ENCODE measurements at places on chromosomes 2 and 18. TPM values are rescaled to one million over a fixed set of nuclear protein-coding genes. Genes with fewer than 3 reads are reported as not detected.

The POTEI gene
- not detected for total RNA-seq

DNA sequence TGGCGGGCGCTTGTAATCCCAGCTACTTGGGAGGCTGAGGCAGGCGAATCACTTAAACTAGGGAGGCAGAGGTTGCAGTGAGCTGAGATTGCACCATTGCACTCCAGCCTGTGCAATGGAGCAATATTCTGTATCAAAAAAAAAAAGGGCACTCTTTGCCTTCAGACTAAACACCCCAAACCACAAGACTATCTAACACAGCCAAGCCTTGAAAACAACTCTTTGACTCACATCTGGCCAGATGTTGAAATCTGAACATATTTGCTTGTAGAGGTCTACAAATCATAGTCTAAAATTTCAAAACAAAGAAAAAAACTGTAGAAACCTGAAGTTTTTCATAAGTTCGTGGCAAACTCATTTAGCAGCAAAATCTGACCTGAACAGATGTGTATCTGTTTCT, 94.9 kb downstream of the FAM161A start:
- peaks cover 10% of the 10 kb centered on the region for H3K4me1 ChIP-seq
- peaks cover 7% of the 10 kb centered on the region for H3K27me3 ChIP-seq
- H3K4me3 ChIP-seq = no peak overlapping the region
- H3K36me3 ChIP-seq = no peaks in the 10 kb centered on the region

The TNFAIP6 gene
- total RNA-seq = 1.7 TPM

- no peaks in the 10 kb centered on the region for H3K4me1 ChIP-seq
- no peak overlapping the region for H3K27ac ChIP-seq
- no peak for DNase-seq
- peaks cover 23% of the 10 kb centered on the region for H3K27me3 ChIP-seq
- H3K4me3 ChIP-seq = no peak overlapping the region
- no peaks in the 10 kb centered on the region for H3K36me3 ChIP-seq
Measured at GRCh38 chr2:67277450-67277849, 119.7 kb upstream of the ETAA1 start.

The ANKRD36 gene
- total RNA-seq = 71.0 TPM

DNA sequence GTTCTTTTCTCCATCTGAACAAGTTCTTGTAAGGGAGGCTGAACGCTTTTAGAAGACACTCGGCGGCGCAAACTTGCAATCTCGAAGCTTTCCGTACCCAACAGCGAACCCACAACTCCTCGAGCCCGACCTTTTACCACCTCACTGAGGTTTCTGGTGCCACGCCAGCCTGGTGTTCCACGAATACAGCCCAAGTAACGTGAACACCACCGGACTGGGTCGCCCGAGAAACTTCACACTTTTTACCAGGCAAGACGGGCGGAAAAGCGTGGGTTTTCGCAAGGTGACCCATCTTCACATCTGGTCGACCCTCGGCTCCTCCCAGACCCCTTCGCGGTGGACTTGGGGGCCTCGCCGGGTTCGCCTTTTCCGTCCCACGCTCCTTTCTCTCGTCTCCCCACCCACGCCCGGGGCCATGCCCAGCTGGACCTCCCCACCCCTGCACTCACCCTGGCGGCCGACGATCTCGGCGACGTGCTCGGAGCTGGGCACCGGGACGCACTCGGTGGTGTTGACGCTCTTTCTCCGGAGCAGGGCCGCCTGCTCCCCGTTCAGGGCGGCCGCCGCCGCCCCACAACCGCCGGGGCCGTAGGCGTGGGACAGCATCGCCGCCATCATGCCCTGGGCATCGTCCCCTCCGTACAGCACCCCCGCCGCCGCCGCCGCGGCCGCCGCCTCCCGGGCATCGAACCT, 1.2 kb downstream of the MEX3C start:
- peak overlapping the region; percentile 86 for H3K27ac ChIP-seq
- H3K36me3 ChIP-seq = peaks cover 23% of the 10 kb centered on the region
- peak overlapping the region; percentile 94 for H3K4me3 ChIP-seq
- peak; percentile 95 for DNase-seq

GRCh38 chr2:122663620-122664019, 908.2 kb downstream of the TSN start:
- no peaks in the 10 kb centered on the region for H3K36me3 ChIP-seq
- peaks cover 2% of the 10 kb centered on the region for H3K27me3 ChIP-seq
- DNase-seq = no peak

The MOGAT1 gene
- not detected for total RNA-seq

- no peak overlapping the region for H3K4me3 ChIP-seq
- H3K4me1 ChIP-seq = peaks cover 69% of the 10 kb centered on the region
- no peak for DNase-seq
Measured at GRCh38 chr2:168196764-168197180, 50.6 kb downstream of the STK39 start.

DNA sequence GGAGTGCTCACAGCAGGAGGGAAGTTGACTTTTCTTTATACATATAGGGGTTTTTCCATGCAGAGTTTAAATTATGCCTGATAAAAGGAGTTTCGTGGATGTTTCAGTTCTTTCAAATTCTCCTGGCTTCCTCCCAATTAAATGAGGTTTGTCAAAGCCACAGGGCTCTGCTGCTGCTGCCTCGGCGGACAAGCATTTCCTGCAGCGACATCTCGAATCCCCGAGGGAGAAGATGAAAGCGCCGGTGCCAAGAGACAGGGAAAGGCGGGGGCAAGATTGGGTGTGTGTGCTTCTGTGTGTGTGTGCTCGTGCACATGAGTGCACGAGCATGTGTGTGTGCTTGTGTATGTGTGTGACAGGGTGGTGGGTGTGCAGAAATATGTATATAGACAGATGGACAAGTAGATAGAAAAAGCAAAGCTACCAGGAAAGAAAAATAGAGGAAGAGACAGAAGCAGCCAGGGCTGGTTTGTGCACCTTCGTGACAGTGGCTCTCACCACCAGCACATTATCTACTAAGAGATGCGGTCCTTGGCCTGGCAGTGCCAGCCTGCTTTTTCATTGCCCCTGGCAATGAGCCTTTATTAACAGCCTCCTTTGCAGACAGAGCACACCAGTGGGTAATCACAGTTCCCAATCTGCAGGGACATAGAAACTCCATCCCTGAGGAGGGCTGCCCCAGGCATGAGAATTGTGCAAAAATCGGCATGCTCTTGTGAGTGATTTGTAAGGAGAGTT, 76.2 kb downstream of the CDK15 start:
- H3K4me3 ChIP-seq = peak overlapping the region; percentile 4
- no peak overlapping the region for H3K27ac ChIP-seq
- no peak for DNase-seq
- peaks cover 70% of the 10 kb centered on the region for H3K27me3 ChIP-seq
- H3K36me3 ChIP-seq = no peaks in the 10 kb centered on the region

DNA sequence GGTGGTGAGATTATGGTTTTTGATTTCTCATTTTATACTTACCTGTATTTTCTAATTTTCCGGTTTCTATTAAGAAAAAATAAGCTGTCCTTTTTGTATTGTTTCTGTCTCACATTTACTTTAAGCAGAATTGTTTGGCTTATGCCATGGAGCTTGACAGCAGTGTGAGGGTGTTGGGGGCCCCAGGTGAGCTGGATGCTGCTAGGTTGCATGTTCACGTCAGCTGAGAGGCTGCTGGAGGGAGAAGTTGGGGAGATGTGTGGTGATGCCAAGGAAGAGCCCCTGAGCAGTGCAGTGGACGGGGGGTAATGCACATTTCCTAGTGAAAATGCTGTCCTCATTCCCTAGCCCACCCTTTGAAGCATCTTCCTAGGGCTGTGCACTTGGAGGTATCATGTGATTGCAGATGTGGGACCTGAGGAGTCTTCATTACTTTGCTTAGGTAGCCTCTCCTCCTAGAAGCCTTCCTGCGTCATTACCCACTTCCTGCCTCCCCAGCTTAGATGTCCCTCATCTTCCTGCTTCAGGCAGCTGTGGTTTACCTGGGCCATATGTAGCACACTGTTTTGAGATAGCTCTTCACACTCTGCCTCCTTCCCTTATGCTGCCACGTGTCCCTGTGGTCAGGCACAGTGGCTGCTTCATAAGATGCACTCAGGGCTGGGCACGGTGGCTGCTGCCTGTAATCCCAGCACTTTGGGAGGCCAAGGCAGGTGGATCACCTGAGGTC, 16.2 kb downstream of the ATG16L1 start:
- peak overlapping the region; percentile 80 for H3K4me3 ChIP-seq
- H3K4me1 ChIP-seq = peaks cover 49% of the 10 kb centered on the region
- H3K36me3 ChIP-seq = peaks cover 38% of the 10 kb centered on the region
- peak; percentile 73 for DNase-seq
- H3K27me3 ChIP-seq = no peaks in the 10 kb centered on the region
- peak overlapping the region; percentile 97 for H3K27ac ChIP-seq

DNA sequence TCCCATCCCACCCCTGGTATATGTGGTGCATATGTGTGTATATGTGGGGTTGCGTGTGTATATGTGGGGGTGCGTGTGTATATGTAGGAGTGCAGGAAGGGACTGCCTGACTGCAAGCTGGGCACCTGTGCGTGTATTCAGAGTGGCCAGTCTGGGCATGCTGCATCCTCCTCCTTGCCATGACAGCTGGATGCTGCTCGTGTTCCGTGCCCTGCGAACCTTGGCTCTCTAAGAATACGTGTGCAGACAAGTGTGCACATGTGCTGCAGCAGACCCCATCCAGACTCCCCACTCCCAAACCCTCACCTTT, 222.1 kb downstream of the CELF4 start:
- H3K27me3 ChIP-seq = peaks cover 13% of the 10 kb centered on the region
- H3K36me3 ChIP-seq = no peaks in the 10 kb centered on the region
- DNase-seq = no peak
- H3K27ac ChIP-seq = no peak overlapping the region
- H3K4me1 ChIP-seq = peaks cover 4% of the 10 kb centered on the region
- no peak overlapping the region for H3K4me3 ChIP-seq

The SPP2 gene
- not detected for total RNA-seq

- H3K27me3 ChIP-seq = no peaks in the 10 kb centered on the region
- no peak overlapping the region for H3K27ac ChIP-seq
- H3K4me3 ChIP-seq = no peak overlapping the region
- no peak for DNase-seq
- H3K4me1 ChIP-seq = no peaks in the 10 kb centered on the region
- H3K36me3 ChIP-seq = peaks cover 6% of the 10 kb centered on the region
Measured at GRCh38 chr2:134352844-134353243, 99.0 kb downstream of the MGAT5 start.

The KCNK3 gene
- not detected for total RNA-seq

The BZW1 gene
- total RNA-seq = 327 TPM

DNA sequence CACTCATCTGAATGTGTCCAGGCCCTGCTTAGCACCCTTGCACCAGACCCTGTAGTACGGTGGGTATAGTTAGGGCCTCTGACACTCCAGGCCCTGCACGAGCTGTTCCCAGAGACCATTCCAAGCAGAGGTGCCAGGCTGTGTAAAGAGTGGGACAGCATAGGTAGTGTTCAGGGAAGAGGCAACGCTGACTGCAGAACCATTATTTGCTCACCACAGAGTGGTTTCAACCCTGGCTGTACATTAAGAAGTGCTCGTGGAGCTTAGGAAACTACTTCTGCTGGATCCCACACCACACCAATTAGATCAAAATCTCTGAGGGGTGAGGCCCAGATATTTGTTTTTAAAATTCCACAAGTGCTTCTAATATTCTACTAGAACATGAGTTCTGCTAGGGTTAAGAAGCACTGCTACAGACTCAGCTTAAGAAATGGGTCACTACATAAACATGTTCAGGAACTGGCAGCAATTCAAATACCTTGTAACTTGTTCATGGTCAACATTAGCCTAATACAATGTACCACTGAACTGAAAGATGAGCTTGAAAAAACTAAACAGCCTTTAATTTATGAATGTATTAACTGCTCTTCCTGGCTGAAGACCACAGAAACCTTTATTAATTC, 183.0 kb downstream of the MYO5B start:
- H3K4me3 ChIP-seq = no peak overlapping the region
- H3K27ac ChIP-seq = no peak overlapping the region
- no peaks in the 10 kb centered on the region for H3K36me3 ChIP-seq
- H3K27me3 ChIP-seq = peaks cover 14% of the 10 kb centered on the region
- no peaks in the 10 kb centered on the region for H3K4me1 ChIP-seq

The CNTNAP5 gene
- total RNA-seq = not detected

- H3K27ac ChIP-seq = no peak overlapping the region
- no peak overlapping the region for H3K4me3 ChIP-seq
- DNase-seq = no peak
- H3K36me3 ChIP-seq = no peaks in the 10 kb centered on the region
- no peaks in the 10 kb centered on the region for H3K27me3 ChIP-seq
Measured at GRCh38 chr2:67013821-67014220, 383.3 kb upstream of the ETAA1 start.

The SUMO1 gene
- 94.1 TPM for total RNA-seq

The RAB11FIP5 gene
- 8.8 TPM for total RNA-seq

The CYS1 gene
- not detected for total RNA-seq

The CHST9 gene
- not detected for total RNA-seq

The C2orf81 gene
- 2.2 TPM for total RNA-seq

DNA sequence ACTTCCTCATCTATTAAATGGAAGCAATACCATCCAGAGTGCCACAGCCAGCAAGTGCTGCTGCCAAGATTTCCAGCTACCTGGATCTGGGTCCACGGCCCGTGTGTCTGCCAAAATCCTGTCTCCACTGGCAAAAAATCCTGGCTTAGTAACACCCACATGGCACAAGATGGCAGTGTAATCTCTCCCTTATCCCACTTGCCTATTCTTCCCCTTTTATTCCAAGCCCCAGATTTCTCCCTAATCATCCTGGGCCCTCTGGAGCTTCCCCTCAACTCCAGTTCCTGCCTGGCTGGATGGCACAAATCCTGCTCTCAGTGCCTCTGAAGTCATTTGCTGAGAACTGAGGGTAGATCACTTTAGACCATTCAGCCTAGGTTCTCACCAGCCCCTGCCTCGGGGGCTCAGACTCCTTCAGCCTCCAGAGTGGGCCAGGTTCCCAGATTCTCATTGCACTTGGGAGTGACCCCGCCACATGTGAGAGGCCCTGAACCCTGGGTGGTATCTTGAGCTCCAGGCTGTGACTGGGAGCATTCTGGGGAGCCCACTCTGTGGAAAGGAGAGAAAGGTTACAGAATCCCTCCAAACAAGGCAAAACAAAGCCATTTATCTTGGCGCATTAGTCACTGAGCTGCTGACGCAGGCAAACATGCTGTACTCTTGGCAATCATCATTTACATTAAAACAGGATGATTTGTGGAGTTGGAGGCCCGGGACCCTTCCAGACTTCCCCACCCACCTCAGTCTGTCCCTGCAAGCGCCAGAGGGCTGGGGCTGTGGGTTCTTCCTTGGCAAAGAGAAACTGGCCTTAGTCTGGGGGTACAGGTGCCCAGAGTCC, 325.8 kb downstream of the DYSF start:
- no peak for DNase-seq
- no peak overlapping the region for H3K4me3 ChIP-seq

The CYP26B1 gene
- total RNA-seq = not detected

The INO80B gene
- total RNA-seq = 45.6 TPM

DNA sequence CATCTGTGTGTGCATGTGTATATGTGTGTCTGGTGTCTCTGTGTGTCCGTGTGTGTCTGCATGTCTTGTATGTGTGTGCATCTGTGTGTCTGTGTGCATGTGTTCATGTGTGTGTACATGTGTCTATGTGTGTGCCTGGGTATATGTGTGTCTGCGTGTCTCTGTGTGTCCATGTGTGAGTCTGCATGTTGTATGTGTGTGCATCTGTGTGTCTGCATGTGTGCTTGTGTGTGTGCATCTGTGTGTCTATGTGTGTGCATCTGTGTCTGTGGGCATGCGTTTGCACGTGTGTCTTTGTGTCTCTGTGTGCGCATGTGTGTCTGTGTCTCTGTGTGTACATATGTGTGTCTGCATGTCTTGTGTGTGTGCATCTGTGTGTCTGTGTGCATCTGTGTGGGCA, 207.7 kb downstream of the TNS1 start:
- H3K27ac ChIP-seq = no peak overlapping the region
- DNase-seq = no peak
- H3K36me3 ChIP-seq = no peaks in the 10 kb centered on the region

Data from natural killer cell treated with Interleukin-12 subunit alpha and Interleukin-12 subunit beta and Interleukin-15 and Interleukin-18, amount 100 ng/mL, for 72 hours (primary cell).